NCI-H1048 (cell line): ENCODE measurements at places on chromosomes 3 and 15.

DNA sequence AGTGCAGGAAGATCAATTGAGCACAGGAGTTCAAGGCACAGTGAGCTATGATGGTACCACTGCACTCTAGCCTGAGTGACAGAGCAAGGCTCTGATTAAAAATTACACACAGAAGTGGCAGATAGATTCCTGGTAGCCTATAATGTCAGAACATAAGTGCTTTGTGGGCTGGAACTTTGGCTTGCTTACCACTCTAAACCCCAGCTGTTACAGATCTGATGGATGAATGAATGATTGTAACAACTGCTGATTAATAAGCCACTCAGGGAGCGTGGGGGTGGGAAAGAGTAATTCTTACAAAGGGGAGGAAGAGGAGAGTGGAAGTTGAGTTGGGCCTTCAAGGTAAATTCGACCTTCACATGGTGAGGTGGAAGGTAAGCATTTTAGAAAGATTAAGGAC, 40.9 kb upstream of the PTPN23 start:
- no peak for DNase-seq

DNA sequence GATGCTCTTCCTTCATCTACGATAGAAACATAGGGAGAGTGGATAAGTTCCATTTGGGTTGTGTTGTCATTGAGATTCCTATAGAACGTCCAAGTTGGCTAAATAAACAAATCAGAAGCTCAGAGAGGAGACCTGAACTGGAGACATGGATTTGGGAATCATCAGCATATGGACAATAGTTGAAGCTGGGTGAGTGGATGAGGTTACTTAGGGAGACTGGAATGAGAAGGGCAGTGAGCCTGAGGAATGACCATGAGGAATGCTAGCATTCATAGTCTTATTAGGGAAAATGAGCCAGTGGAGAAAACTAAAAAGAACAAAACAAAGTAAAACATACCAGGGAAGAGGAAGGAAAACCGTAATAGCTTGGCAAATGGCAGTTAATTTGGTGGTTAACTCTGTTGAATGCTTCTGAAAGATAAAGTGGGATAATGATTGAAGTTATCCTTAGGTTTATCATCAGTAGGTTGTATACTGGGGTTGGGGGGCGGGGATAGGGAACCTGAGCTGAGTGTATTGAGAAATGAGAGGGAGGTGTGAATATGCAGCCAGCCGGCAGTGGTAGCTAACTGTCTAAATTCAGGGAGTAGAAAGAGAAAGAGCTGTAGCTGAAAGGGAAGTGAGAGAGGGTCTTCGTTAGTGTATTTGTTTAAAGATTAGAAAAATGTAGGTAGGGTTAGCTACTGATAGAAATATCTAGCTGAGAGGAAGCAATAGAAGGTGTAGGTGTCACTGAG, 74.6 kb downstream of the ARHGEF26 start:
- DNase-seq: no peak

DNA sequence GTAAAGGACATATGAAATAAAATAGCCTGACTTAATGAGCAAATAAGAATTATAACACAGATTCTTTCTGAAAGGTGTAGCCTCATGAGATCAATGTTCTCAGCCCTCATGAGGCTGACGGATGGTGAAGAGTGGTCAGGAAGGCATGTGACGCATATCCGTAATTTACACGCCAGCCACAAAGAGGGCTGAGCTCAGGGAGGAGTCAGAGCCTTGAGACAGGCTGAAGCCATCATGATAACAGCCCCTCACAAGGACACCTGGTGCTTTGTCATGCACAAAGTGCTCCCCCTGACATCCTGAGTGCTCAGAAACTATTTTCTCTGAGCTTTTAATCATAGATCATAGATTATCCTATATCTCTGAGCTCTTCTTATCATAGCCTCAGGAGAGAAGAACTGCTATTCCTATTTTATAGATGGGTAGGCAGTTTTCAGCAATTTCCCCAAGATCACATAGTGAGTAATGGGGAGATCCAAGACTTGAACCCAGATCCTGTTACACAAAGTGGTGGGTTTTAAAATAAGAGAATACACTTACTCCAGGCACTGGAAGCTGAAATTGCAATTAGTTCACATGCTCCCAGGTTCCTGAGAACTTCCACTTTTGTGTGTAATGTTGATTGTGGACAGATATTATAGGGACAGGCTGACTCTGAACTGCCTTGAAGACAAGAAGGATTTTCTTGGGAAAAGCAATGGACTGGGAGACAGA, 267.1 kb downstream of the RPLP1 start:
- DNase-seq: no peak

GRCh38 chr3:123152687-123153086, 49.1 kb upstream of the SEC22A start:
- DNase-seq: no peak

GRCh38 chr3:183265157-183265642, 12.1 kb downstream of the B3GNT5 start:
- no peak for DNase-seq

GRCh38 chr3:151940481-151940880, 67.0 kb downstream of the SUCNR1 start:
- DNase-seq: no peak

GRCh38 chr3:112489674-112490479, 9.4 kb downstream of the BTLA start:
- no peak for DNase-seq
